Adrenal gland (tissue), 19 donors: ENCODE measurements at places on chromosomes 3 and 15. TPM values are rescaled to one million over a fixed set of nuclear protein-coding genes. Genes with fewer than 3 reads are reported as not detected.

SRP14 gene
- 447 TPM for total RNA-seq

- no peak for DNase-seq
These were observed 85.3 kb downstream of the PIK3R4 start for GRCh38 chr3:130661140-130661891.

GRCh38 chr3:188082450-188082849 is 71.5 kb upstream of the LPP start:
- no peak for DNase-seq

SLC28A2 gene
- 0.16 TPM for total RNA-seq
